ENCODE measurements at places on chromosomes 12 and 14.
A peak's percentile ranks its signal among the peaks of the same experiment; 100 is the strongest.

- no peak for DNase-seq
Observed at GRCh38 chr12:8667270-8667669, 4.6 kb upstream of the MFAP5 start.

- no peak for DNase-seq
Observed at GRCh38 chr12:105334582-105334981, 4.1 kb downstream of the C12orf75 start.

DNA sequence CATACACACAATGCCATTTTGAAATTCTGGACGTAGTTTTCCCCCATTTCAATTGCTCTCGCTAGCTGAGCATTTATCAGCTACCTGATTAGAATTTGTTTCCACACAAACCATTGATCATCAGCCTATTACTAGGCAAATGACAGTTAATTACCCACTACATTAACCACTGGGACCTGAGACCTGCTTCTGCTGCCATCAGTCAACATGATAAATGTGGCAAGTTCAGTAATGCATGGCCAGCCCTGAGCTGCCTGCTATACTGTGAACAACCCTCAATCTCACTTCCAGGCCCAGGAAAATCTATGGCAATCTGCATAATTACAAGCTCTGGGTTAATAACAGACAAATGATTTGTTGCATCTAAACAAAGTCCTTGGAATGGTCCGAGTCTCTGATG lies 43.5 kb downstream of the LMO3 start:
- DNase-seq = no peak

- DNase-seq = no peak
Observed at GRCh38 chr14:103434868-103435442, 49.7 kb downstream of the MARK3 start.

GRCh38 chr12:68176257-68176656 lies 16.7 kb upstream of the IFNG start:
- no peak for DNase-seq

DNA sequence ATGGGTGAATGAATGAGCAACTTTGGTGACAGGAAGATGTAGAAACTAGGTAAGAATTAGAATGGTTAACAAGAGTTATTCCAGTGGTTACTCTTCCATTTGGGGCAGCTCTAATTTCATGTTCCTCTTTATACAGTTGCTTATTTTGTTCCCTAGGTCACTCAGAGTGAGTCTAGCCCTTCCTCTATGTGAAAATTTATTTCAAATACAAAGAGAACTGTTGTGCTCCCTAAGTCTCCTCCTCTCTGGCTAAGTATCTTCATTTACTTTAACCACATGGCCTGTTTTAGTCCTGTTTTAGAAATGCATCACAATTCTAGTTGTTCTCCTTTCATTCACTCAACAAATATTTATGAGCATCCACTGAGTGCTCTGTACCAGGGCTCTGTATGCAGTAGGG lies 51.1 kb upstream of the HIF1A start:
- DNase-seq = no peak

DNA sequence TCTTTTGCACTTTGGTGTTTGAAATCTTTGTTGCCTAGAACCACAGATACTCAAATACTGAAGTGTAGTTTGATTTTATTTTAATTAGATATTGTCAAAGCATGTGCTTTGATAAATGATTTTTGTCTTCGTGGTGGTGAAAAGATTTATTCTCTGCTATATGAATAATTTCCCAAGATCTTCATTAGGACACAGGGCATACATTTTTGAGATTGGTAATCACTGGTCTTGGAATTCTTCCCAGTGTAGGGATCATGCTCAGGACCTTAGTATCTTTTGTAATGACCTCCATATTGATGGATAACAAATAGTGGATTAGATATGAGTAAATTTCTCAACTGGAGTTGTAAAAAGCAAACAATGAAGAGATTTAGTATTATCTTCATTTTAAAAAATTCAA lies 28.2 kb downstream of the TBK1 start:
- DNase-seq = no peak

DNA sequence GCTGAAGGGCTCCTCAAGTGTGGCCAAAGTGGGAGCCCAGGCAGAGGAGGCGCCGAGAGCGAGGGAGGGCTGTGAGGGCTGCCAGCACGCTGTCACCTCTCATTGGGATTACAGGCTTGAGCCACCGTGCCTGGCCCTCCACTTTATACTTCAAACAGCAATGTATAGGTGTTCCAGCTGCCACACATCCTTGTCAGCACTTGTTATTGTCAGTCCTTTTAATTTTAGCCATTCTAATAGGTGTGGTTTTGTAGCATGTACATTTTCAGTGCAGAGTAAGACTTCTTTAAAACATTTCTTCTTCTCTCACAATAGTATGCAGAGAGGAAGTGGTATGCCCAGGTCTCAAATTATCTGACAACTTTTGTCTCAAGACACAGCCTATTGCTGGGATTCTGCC lies 27.5 kb upstream of the HNF1A start:
- no peak for DNase-seq

DNA sequence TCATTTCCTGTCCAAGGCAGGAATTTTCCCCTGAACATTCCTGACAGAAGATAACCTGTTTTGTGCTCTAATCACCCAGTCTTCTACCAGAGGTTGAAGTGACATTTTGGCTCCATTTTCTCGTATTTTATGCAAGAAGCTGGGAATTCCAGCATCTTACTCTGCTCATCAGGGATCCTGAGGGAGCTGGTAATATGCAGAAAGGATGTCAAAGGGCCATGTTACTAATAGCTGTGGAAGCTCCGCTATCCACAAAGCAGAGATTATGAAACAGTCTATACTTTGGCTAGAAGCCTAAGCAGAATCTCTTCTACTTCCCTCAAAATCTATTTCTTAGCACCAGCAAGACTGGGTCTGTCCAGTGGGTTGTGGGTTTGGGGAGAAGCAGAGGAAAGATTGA lies 613.0 kb downstream of the DIO2 start:
- no peak for DNase-seq

DNA sequence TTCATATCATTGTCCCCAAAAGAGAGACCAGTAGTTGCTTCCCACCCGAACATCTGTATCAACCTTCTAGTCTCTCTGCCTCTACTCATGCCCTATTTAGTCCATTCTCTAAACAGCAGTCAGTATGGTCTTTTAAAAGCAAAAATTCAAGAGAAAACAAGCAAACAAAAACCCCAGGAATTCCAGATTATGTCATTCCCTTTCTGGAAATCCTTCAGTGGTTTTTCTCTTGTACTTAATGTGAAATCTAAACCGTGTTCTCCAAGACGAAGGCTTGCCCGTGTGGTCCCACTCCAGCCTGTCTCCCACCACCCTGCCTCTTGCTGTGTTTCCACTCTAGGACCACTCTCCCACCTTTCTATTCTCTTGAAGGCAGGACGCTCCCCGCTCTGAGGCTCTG lies 90.8 kb downstream of the TMEM30B start:
- no peak for DNase-seq

DNA sequence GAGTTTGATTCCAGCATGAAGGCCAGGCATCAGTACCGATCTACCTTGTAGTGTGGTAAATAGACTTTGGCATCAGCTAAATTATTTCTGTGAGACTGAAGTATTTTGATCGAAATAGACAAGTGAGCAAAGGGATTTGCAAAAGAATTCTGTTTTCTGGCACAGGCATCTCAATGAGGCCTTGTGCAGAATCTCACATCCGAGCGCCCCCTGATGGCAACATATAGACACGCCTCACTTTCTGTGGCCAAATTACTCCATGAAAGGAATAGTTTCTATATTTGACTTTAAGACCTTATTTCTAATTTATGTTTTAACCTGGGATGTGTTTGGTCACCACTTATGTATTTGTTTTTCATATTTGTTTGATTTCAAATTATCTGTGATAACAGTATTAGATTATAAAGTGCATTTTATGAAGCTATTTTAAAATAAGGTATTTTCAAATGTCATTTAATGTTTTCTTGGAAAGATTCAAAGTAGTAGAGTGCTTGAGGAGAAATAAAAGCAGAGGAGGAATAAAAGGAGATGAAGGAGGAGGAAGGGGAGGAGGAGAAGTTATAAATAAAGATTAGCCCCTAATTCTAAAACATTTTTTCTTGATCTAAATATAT lies 731.9 kb downstream of the NRXN3 start:
- DNase-seq = peak; percentile 36

- peak; percentile 71 for DNase-seq
Observed at GRCh38 chr12:123908884-123909725, 63.5 kb downstream of the CCDC92 start.

- DNase-seq = no peak
Observed at GRCh38 chr12:24025153-24025798, 75.8 kb upstream of the SOX5 start.

DNA sequence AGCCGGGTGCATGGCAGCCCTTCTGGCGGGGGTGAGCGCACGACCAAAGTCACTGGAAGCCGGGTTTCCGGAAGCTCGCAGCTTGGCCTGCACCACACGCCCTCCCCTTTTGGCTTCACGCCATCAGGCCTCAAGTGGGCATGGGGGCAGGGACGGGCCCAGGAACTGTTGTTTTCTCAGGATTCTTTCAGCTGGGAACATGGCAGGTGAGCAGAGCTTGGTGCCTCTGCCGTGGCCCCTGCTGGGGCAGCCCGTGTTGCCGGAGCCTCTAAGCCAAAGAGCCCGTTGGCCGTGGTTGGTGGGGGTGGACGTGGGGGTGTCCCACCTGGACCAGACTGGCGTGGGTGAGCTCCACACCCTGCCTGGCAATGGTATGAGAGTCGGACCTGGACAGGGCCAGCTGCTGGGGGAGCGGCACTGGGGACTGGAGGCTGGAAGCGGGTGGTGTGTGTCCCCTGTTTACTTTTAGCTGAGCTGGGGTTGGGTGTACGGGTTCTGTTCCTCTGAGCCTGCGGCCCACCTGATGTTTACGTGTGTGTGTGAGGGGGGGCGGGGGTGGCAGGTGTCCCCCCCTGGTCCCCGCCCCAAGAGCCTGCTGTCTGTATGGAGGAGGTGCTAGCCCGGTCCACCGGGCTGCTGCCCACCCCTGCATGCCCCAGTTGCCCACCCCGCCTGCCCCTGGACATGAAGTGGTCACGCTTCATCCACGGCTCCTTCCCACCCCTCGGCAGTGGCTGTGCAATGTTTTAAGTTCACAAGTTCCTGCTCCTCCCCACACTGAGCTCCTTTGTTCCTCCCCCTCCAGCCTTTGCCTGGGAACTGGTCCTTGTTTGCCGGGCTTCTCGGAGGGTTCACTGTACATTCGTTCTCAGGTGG lies 28.7 kb upstream of the PLD4 start:
- DNase-seq = peak; percentile 73

All from NCI-H1092 treated with DMSO at 0.1 percent for 48 hours (cell line).